ENCODE measurements at places on chromosomes 5 and 9.

DNA sequence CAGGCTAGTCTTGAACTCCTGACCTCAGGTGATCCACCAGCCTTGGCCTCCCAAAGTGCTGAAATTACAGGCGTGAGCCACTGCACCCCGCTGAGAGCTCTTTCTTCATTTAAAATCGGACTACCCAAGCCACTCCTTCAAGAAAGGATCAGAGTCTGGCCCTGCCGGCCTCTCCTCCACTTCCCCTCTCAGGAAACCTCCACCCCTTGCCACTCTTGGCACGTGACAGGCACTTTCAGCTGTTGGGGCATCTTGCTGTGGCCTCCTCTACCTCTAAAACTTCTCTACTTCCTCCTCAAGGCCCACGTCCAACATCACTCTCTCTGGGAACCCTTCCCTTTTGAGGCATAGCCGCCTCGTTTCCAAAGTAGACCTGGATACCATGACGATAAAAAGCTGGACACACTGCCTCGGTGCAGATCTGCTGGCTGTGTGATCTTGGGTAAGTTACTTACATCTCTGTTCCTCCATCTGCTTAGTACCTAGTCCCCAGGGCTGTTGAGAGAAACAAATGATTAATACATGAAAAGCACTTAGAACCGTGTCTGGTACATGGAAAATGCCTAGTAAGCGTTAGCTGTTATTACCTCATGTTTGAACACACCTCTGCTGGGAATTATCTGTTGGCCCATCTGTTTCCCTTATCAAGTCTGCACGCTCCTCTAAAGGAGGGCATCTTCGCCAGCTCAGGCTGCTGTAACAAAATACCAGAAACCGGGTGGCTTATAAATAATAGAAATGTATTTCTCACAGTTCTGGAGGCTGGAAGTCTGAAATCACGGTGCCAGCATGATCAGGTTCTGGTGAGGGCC lies 55.3 kb downstream of the SMIM23 start:
- DNase-seq = no peak

DNA sequence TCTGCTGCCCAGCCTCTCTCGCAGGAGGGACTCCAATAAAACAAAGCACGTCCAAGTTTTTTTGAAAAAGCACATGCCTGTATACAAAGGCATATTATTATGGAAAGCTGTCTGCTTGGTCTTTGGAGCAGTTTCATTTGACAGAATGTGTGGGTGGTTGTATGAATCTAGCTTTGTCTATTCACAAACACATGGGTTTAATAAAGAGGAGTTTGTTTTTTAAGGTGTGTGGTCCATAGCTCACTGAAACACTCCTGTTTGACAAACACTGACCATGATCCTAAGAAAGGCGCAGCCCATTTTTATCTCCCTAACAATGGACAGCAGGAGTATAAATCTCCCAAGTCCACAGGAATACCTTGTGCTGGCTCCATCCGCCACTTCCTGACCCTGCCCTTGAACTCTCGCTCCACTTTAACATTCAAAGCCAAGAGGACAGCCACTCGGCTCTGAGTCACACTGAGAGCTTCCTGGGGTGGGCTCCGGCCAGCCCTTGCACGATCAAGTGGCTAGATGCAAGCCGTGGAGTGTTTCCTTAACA lies 371.9 kb downstream of the EBF1 start:
- no peak for DNase-seq

- DNase-seq = no peak
These were observed 485.4 kb downstream of the ZNF608 start for GRCh38 chr5:124260921-124261515.

- no peak for DNase-seq
These were observed 39.0 kb upstream of the DMXL1 start for GRCh38 chr5:119031905-119032304.

DNA sequence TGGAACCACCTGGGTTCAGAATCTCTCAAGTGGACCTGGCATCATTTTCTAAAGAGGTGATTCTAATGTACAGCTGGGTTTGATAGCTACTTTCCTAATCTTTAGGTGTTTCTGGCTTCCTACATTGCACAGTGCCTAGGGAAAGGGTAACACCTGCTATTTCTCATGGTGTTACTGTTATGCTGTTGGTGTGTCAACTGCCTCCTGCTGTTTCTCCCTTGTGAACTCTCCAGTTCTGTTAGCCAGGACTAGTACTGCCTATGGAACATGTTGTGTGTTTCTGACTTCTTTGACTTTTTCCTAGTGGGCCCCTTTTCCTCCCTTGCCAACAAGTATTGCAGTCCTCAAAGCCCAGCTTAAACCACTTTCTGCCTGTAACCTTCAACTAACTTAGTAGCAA lies 5.5 kb downstream of the ARHGEF28 start:
- no peak for DNase-seq

DNA sequence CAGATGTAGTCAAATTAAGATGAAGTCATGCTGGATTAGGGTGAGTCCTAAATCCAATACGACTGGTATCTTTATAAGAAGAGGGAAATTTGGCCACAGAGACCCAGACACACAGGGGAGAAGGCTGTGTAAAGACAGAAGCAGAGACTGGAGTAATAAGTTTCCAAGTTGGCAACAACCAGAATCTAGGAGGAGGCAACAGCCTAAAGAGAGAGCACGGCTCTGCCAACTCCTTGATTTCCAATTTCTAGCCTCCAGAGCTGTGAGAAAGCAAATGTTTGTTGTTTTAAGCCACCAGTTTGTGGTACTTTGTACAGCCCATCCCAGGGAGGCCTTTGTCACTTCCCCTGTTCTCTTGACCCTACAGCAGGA lies 74.4 kb downstream of the ATG10 start:
- no peak for DNase-seq

- no peak for DNase-seq
These were observed 57.9 kb downstream of the EXD3 start for GRCh38 chr9:137365056-137365455.

GRCh38 chr9:112012026-112012902 lies 115.7 kb downstream of the UGCG start:
- DNase-seq = no peak

DNA sequence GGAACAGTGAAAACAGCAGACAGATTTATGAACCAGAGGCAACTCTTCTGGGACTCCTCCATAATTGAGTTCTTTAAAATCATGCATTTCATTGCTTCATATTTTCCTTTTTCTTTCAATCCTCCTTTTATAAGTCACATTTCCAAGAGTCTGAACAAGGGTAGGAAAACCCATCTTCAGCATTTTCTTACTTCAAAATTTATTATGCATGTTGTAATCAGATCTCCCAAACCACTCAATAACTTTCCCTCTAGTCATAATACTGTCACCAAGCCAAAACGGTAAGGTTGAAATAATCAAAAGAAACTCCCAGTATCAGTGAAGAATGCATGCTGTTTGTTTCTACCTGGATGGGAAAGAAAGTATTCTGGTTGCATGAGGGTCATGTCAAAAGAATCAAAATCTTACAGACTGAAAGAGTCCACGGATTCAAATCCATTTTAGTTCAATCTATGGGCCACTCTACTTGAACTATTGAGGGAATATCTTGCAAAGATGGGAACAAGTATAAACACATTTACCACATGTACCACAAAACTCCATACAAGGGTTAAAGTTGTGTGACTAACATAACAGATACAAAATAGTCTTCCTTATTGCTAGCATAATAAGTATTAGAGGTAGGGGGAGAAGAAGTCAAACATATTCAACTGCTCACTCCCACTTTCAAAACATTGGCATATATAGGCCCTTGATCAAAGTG lies 797.3 kb downstream of the MAT2B start:
- DNase-seq = no peak

DNA sequence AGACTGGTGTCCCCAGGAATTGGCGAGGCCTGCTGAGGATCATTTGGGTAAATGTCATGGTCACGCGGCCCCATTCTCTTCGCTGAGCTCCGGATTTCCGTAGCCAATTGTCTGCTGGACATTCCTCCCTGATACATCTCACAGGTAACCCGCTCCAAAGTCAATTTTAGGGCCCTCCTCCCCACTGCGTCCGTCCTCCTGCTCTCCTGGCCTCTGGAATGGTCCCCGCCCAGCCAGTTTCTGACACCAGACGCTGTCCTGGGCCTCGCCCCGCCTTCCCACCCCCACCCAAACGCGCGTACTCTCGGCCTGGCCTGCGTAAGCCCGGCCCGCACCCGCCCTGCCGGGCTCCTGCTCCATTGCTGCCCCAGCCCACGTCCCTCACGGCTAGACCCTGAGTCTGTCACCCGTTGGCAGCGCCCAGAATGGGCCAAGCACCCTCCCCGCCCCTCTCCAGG lies 202.0 kb downstream of the AUH start:
- no peak for DNase-seq

GRCh38 chr5:150298701-150299451 lies 3.8 kb downstream of the ARSI start:
- DNase-seq = no peak

DNA sequence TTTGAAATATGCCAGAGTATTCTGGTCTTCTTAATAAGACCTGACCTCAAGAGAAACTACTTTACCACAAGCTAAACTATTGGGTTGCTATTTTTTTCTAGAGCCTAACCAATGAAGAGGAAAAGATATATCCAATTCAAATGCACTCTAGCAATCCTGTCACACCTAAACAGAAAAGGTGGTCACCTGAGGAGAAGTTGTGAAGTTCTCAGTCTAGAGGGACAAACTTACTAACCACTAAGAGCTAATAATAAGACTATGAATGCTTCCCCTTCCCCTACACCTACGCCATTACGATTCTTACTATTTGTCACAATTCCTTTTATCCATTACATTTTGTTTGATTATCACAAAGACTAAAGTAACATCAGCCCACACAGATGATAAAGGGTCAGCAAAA lies 29.7 kb downstream of the RLN2 start:
- DNase-seq = no peak

DNA sequence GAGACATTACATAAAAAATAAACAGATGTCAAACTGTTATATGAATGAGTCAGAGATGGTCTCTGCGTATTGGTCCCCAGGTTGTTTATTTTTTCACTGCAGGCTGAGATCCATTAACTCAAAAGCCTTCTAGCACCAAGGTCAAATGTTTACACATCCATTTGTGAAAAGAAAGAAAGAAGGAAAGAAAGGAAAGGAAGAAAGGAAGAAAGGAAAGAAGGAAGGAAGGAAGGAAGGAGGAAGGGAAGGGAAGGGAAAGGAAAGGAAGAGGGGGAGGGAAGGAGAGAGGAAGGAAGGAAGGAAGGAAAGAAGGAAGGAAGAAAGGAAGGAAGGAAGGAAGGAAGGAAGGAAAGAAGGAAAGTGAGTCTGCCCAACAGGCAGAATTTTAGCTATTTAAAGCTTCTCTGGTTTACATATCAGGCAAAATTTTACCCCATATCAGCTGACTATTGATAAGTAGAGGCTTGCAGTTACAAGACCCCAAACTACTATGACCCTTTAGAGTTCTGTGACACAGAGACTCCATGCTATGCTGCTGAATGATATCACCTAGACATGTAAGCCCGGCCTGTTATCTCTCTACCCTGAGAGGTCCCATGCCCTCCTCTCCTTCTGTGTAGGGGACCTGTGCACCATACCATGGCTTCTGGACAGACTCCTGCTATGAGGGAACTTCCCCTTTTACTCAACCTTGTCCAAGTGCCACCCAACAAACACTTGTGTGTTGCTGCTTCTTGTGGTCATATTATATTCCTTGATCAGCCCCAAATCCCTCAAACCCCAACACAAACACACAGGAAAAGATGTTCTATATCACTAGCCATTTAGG lies 59.0 kb downstream of the DRD1 start:
- DNase-seq = no peak

DNA sequence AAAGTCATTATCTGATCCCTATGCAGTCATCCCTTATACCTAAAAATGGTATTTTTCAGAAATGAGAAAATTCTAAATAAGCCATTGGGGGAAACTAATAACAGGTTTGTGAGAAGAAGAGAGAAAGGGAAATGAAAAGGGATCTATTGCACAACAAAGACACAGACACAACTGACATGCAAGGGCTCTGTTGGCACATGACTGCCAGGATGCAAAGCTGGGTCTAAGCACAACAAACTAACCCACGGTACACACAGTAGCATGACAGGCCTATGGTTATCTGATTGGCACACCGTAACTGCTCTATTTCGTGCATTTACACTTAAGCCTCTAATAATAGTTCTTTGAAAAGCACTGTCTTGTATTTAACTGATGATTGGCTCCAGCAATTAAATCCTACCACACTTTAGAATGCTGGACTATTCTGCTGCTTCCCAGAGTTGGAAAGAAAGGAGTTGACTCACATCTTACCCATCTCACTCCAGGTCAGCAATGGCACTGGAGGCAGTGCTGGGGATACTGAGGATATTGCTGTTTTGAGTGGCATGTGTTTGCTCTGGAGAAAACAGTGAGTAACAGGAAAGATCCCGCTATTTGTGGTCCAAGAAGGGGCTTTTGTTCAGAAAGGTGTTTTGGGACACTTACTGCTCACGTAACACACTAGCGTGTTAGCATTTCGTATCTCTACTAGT lies 328.3 kb downstream of the GLIS3 start:
- DNase-seq = no peak

- peak; percentile 30 for DNase-seq
These were observed 8.5 kb upstream of the ACSL6 start for GRCh38 chr5:132019857-132020555.

DNA sequence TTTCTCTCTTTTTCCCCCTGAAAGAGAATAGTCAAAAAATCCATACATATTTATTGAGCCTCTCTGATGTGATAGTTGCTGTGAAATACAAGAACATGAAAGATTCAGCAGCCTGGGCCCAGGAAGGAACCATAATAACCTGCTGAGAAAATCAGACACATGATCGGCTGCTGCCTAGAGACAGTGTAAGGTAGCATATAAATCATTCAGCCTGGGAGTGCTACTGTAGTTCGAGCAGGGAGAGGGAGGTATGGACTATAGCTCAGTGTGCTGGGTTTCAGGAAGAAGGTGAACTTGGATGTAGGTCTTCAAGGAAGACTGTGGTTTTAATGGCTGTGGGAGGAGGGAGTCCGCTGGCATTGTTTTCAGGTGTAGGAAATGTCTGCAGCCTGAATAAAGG lies 469.1 kb downstream of the RAB3C start:
- DNase-seq = no peak

GRCh38 chr9:96186591-96187011 lies 115.4 kb downstream of the HSD17B3 start:
- no peak for DNase-seq

DNA sequence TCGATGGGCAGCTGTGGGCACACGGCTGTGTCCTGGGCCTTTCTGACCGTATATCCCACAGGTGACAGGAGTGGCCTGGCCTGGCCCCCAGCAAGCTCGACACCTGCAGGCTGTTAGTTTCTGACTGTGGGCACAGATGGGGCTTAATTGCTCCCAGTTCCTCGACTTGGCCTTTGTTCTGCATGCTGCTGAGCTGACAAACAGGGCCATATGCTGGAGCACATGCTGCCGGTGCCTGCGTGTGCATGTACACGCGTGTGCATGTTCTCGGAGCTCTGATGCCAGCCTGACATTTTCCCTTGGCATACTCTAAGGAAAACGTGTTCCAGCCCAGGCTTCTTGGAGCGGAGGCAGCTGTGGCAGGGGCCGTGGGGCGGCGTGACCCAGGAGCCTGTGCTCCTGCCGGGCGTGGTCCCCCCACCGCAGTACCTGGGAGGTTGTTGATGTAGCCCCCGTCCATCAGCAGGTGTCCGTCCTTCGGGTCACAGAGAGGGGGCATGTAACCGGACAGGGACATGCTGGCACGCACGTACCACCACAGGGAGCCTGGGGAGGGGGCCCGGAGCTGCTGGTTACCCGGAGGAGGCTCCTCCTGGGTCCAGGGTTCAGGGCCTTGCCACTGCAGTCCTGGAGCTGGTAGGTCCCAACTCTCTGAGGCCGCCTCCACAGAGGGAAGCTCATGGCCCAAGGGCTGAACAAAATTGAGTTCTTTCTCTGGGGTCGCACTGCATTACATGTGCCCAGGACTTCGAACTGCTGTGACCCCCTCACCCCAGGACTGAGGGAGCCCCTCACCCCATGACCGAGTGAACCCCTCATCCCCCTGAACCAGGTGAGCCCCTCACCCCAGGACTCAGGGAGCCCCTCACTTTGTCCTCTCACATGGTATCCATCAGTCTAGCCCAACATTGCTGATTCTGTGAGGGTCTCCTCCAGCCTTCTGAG lies 4.1 kb upstream of the NSMF start:
- DNase-seq = no peak
